ENCODE measurements at places on chromosomes 1 and 21.

- no peak for DNase-seq
These were observed 73.1 kb downstream of the GATAD2B start for GRCh38 chr1:153849487-153850185.

GRCh38 chr1:208108213-208108608 lies 136.0 kb downstream of the PLXNA2 start:
- DNase-seq = no peak

GRCh38 chr1:245153081-245153551 lies 1.7 kb upstream of the KIF26B start:
- DNase-seq = peak; percentile 84

GRCh38 chr1:63813829-63814277 lies 40.0 kb downstream of the ROR1 start:
- no peak for DNase-seq

GRCh38 chr1:231611111-231611510 lies 15.5 kb upstream of the DISC1 start:
- no peak for DNase-seq

- DNase-seq = no peak
These were observed 46.5 kb upstream of the LPGAT1 start for GRCh38 chr1:211876851-211877590.

DNA sequence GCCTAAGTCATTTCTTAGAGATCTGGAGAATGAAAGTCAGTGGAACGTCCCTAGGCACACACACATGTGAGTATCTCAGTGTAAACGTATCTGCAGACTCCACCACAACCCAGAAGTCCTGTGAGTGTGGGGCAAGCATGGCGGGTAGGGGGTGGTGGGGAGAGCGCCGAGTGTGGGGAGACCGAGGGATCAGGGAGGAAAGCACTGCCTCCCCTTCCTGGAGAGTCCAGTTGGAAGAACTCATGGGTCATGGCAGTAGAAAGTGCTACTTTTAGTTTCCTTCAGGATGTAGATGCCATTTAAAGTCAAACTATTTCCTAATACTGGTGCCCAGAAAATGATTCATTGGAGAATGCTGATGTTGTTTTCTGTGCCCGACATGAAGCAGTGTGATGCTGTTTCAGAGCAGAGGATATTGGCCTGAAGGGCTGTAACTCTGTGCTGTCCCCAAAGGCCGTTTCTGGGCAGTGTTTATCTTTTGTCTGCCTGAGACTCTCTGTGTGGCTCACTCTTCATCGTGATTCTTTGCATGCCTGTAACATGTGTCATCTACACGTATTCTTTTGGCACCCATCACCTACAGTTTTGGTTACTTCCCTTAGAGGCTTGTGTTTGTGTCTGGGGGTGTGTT lies 45.7 kb upstream of the TSPAN2 start:
- DNase-seq = no peak

DNA sequence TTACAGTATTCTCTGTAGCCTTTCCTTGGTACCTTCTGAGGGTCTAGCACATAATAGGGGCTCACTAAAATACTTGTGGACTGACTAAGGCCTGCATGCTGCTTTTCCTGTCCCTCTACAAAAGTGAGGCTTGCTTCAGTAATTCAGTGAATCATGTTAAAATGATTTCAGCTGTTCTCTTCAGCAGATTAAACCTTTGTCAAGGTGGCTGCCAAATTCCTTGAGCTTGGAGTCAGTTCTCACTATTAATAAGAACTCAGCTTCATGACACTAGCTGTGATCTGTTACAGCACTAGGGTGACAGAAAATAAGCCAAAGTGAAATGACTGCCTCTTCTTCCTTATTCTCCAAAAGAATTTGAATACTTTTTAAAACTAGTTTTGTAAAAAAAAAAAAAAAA lies 128.8 kb downstream of the KCNN3 start:
- DNase-seq = no peak

- DNase-seq = no peak
These were observed 2.9 kb downstream of the PTPRF start for GRCh38 chr1:43533584-43533983.

- peak; percentile 96 for DNase-seq
These were observed at the start of gene TSTD1 for GRCh38 chr1:161038523-161039153. TSS of gene TSTD1 (minus strand) at chr1:161038964. CDS start at chr1:161038889, 75 bp downstream.

DNA sequence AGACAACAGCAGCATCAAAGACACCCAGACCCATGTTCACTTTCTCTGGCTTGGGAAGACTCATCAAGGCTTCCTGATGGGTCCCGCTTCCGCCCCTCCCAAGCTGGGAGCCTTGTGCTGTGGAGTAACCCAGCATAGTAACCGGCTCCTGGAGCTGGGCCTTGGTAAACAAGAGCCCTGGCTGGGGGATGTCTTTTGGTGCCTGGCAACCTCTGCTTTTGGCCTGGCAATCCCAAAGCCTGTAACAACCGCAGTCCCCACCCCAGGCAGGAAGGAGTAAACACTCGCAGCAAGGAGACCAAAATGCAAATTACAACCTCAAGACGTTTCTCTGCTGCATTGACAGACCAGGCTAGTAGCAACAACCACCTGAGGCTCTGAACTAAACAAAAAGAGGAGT lies 16.9 kb upstream of the THRAP3 start:
- DNase-seq = no peak

DNA sequence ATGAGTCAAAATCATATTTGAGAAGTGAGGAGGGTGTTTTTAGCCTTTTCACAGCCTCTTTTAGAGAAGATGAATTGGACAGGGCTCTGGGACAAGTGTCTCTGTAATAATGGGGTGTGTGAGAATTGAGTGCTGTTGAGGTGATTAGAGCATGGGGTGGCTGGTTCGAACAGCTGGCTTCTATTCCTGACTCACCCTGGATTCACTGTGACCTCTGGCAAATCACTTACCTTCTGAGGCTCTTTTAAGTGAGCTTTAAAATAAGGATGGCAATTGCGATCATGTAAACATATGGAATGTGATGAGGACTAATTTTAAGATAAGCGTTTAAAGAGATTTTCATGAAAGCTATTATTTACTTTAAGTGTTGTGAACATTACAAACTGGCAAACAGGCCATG lies 243.4 kb downstream of the ADGRL2 start:
- DNase-seq = no peak

DNA sequence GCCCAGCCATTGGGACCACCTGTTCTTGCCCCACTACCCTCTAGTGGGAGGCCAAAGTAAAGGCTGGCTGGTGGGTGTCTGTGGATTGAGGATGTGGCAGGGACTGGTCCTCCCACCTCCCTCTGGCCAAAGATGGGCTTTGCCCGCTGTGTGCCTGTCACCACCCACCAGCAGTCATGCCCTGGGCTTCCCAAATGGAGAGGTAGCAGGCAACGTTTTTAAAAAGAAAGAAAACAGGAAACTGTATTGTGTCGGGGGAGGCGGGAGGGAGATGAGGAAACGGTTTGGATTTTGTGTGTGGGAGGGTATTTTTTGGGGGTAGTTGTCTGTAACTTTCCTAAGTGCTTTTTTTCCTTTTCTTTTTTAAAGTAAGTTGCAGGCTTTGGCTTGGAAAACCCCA lies 30.1 kb downstream of the SZRD1 start:
- no peak for DNase-seq

DNA sequence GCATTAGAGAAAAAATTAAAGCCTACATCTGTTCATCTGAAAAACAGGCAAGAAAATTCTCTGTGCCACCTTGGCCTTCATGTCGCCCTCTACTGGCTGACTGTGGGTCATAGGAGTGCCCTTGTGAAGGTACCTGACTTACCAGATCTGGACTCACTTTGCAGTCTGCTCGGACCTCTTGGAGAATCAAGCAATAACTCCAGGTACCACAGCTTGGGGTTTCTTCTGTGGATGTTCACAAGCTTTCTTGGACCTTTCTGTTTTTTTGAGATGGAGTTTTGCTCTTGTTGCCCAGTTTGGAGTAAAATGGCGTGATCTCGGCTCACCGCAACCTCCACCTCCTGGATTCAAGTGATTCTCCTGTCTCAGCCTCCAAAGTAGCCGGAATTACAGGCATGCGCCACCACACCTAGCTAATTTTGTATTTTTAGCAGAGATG lies 2.4 kb upstream of the PRAMEF18 start:
- DNase-seq = peak; percentile 39

All from spleen (tissue), 13 donors.